Activated T-cell treated with anti-CD3 and anti-CD28 coated beads, Interleukin-2, amount 50 U/mL, for 4 hours (primary cell): ENCODE measurements at places on chromosomes 13 and 19. TPM values are rescaled to one million over a fixed set of nuclear protein-coding genes. Genes with fewer than 3 reads are reported as not detected.

DNA sequence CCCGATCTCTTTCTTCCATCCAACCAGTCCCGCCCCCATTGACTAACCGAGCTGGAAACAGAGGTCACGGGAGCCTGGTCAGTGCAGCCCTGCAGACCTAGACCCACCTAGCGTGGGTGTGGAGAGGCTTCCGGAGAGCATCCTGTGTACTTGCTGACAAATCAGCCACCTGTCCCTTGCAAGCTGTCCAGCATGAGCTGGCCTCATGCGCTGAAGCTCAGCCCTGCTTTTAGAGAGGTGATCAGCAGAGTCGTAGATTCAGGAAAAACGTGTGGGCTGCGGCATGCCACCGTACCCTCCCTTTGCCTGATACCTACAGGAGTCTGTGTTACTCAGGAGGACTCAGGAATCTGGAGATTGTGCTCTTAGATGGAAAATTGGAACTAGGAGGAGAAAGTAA, 80.3 kb upstream of the UQCRFS1 start:
- DNase-seq: no peak

B3GNT3 gene
- 0.52 TPM for total RNA-seq

- DNase-seq: no peak
Measured at GRCh38 chr19:30851646-30852045, 479.5 kb downstream of the ZNF536 start.

- no peak for DNase-seq
Measured at GRCh38 chr19:10546817-10547216, 3.1 kb downstream of the ATG4D start.

GRCh38 chr13:72544042-72544441, 183.4 kb downstream of the MZT1 start:
- no peak for DNase-seq

DNA sequence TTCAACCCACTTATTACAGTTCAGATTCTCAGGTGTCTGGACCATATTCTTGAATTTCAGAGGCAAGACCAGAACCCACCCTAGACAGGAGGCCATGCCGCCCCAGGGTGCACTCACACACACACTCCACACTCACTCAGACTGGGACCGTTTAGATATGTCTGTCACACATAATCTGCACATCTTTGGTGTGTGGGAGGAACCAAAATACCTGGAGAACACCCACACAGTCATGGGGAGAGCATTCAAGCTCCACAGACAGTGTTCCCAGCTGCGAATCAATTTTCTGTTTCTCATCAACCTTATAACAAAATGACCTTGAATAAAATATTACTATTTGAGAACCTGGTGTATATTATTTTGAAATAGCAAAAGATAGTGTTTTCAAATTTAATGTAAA, 2353.0 kb downstream of the PCDH9 start:
- DNase-seq: no peak

- DNase-seq: peak; percentile 97
Measured at GRCh38 chr19:45485305-45486077, 11.4 kb downstream of the RTN2 start.

- DNase-seq: no peak
Measured at GRCh38 chr13:76597868-76598267, 288.3 kb downstream of the KCTD12 start.

PSG2 gene
- not detected for total RNA-seq

DNA sequence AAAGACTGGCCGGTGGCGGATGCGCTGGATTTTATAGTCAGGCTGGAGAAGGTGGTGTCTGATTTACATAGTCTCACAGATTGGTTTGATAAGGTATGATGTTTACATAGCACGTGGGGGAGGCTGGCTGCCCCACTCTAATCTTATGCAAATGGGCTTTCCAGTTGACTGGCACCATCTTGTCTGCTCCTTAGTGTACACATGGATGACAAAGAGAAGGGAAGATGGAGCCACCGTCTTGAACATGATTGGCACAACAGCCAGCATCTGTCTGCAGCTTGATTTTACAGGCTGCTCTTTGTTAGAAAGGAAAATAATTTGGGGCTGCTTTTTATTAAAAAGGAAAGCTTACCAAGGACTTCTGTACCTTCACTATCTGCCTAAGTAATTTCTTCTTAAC, 265.2 kb upstream of the MAB21L1 start:
- no peak for DNase-seq

DNA sequence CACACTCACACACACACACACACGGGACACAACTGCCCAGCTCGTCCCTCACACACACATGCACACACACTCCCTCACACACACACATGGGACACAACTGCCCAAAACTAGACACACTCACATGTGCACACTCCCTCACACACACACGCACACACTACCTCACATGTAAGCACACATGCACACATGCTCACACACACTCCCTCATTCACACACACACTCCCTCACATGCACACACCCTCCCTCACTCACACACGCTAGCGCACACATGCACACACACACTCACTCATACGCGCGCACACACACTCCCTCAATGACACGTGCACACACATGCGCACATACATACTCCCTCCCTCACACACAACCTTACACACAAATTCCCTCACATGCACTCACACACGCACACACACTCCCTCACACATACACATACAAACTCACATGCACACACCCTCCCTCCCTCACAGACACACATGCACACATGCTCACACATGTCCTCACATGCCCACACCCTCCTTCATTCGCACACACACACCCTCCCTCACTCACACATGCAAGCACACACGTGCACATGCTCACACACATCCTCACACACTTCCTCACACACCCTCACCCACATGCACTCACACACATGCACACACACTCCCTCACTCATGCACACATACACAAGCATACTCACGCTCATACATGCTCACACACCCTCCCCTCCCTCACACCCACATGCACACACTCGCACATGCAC, 9.0 kb upstream of the RASA3 start:
- no peak for DNase-seq

NAXD gene
- total RNA-seq: 17.8 TPM
